CD4-positive, CD25-positive, alpha-beta regulatory T cell (primary cell): ENCODE measurements at places on chromosomes 2 and 18. TPM values are rescaled to one million over a fixed set of nuclear protein-coding genes. Genes with fewer than 3 reads are reported as not detected.

ARHGAP28 gene
- not detected for total RNA-seq

MARCHF4 gene
- total RNA-seq: not detected

CFAP53 gene
- total RNA-seq: 0.35 TPM

PPP1CB gene
- 303 TPM for total RNA-seq

FIGN gene
- not detected for total RNA-seq

PCARE gene
- total RNA-seq: not detected

POTEJ gene
- not detected for total RNA-seq

TTC31 gene
- total RNA-seq: 38.7 TPM

RSAD2 gene
- 4.1 TPM for total RNA-seq

ATL2 gene
- total RNA-seq: 60.9 TPM

EML6 gene
- 0.59 TPM for total RNA-seq

FBXO15 gene
- total RNA-seq: not detected

SIX3 gene
- total RNA-seq: not detected

SPDYA gene
- total RNA-seq: 19.6 TPM

TRABD2A gene
- 48.8 TPM for total RNA-seq

USP40 gene
- total RNA-seq: 17.2 TPM
